ENCODE measurements at places on chromosomes 12 and 14.

GRCh38 chr12:107318806-107319532, 225.6 kb upstream of the CRY1 start:
- DNase-seq: peak; percentile 39

GRCh38 chr12:70520847-70521246, 116.4 kb downstream of the PTPRB start:
- DNase-seq: no peak

DNA sequence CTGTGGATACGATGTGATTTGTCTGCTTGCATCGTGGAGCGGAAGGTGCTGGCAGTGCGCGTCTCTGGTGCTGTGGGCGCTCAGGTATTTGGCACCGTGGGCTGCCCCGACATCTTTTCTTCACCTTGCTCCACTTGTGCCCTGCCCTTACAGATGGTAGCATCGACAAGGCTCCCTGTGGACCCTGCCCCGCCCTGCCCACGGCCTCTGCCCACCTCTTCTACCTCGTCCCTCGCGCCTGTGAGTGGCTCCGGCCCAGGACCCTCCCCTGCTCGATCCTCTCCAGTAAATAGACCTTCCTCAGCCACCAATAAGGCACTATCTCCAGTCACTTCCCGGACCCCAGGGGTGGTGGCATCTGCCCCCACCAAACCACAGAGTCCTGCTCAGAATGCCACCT, 36.6 kb downstream of the EP400 start:
- no peak for DNase-seq

- DNase-seq: no peak
Observed at GRCh38 chr12:100718187-100718586, 76.4 kb upstream of the ANO4 start.

DNA sequence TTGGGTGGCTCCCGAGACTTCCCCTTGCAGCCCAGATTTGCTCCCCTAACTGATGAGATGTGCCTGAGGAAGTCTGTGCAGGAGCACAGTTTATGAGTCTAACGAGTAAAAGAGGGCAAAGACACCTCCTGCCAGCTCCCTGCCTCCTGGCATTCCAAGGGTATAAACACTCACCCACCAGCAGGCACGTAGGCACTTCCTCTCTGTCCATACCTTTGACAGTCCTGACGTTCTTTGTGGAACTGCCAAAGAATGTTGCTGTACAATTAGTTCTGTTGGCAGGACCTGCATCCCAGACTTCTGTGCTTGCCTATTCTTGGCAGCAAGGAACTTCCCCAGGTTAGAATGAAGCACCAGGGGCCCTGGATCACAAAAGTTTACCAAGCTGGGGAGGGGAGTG, 889.3 kb downstream of the BCL11B start:
- DNase-seq: no peak

DNA sequence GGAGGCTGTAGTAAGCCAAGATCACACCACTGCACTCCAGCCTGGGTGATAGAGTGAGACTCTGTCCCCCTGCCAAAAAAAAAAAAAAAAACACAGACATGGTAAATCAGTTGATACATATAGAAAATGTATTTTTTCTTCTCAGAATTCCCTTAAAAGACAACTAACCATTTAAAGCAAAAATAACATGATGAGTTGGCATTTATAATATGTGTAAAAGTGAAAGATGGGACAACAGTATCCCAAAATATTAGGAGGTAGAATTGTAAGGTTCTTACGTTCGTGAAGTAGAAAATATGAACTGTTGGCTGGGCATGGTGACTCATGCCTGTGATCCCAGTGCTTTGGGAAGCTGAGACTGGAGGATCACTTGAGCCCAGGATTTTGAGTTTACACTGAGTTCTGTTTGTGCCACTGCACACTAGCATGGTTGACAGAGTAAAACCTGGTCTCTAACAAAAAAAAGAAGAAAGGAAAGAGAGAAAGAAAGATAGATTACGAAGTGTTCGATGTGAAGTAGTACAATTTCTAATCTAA, 296.7 kb downstream of the FBXL14 start:
- DNase-seq: no peak

DNA sequence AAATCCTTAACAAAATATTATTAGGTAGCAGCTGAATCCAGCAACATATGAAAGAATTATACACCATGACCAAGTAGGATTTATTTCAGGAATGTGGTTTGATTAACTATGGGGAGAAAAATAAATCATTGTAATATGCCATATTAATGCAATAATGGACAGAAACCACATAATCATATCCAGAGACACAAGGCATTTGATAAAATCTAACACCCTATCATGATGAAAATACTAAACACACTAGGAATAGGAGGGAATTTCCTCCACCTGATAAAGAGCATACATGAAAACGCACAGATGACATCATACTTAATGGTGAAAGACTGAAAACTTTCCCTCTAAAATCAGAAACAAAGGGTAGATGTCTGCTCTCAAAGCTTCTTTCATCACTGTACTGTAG, 238.9 kb downstream of the PHLDA1 start:
- DNase-seq: no peak

DNA sequence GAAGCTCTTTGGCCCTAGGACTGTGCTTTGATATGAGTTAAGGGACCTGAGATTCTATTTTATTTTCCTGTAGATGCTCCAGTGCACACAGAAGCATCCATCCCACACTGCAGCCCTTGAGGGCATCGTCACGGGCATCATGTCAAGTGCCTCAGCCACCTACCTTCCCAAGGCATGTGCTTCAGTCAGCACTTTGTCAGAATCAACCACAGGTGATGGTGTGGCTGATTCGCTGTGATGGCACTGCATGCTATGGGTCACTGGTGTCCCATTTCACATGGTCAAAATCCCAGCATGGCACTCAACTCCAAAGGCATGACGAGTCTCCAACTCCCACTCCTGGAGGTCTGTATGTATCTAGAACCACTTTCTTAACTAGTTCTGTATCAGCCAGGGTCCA, 100.8 kb downstream of the AACS start:
- DNase-seq: no peak

- no peak for DNase-seq
Observed at GRCh38 chr14:42710071-42710470, 1103.4 kb downstream of the LRFN5 start.

DNA sequence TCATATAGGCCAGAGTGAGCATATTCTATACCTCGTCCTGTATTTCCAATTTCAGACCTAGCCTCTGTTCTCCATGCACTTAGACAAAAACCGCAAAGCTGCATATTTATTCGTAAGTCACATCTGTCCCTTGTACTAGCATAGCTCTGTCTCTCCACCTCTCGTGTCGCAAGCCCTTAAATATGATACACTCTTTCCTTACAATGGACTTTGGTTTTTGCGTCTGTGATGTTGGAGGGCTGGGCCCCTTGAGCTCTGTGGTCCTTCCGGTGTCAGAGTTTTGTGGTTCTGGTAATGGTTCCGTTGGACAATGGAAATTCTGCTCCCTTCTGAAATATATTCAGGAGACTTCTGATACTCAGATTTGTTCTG, 11.3 kb downstream of the PRKCH start:
- DNase-seq: no peak

- DNase-seq: no peak
Observed at GRCh38 chr14:94292526-94292871, 569 bp downstream of the SERPINA10 start.

DNA sequence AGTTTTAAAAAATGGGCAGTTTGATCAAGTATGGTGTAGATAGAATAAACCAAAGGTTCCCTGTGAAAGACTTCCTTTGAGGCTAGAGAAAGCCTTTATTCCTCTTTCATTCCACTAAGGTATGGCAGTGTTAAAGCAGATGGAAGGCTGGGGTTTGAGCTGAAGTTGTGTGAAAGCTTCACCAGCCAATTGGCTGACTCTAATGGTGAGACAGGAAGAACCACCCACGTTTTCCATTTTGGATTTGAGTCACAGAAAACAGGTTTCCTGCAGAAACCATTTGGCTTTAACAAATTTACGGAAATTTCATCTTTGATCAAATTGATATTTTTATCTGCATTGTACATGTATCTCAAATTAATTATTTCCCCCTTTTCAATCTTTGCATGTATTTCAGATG, 455.0 kb downstream of the PCNX1 start:
- no peak for DNase-seq

- no peak for DNase-seq
Observed at GRCh38 chr14:91729756-91730155, 2.1 kb downstream of the CATSPERB start.

GRCh38 chr12:85784096-85784720, 52.0 kb downstream of the RASSF9 start:
- DNase-seq: no peak

DNA sequence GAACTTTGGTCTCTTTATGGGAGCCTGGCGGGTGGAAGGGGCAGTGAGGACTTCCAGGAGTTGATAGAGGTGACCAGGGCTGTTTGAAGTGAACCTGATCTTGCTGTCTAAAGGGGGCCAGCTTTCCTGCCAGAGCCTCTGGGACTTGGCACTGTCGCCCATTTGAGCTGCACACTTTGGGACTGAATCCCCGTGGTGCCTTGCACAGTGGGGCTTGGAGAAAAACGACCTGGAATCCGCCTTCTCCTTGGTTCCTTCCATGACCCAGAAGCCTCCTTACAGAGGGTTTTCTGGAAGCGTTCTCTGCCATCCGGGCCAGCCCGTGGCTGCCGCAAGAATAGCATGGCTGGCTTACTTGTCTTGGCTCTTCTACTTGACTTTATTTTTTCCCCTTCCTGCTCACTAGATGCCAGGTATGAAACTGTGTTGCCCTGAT, 2.0 kb downstream of the RFLNA start:
- DNase-seq: no peak

DNA sequence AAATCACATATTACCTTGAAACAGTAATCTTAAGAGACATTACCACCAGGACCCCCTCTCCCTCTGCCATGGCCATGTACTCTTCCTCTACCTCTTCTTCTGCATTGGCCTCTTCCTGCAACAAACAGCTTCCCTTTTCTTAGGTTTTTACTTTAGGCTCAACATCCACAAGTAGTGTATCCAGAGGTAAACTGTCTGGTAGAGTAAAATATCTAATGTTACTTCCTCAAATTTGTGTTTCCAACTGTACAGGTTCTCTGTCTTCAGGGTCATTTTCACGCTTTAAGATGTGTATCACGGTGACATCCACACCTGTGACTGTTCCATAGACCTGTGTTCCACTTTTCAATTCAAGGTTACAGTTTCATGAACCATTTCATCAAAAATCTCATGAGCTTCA, 13.4 kb downstream of the CDK17 start:
- no peak for DNase-seq

GRCh38 chr12:79597910-79598309, 92.9 kb downstream of the PAWR start:
- DNase-seq: no peak

- DNase-seq: no peak
Observed at GRCh38 chr12:82805812-82806497, 119.2 kb downstream of the TMTC2 start.

DNA sequence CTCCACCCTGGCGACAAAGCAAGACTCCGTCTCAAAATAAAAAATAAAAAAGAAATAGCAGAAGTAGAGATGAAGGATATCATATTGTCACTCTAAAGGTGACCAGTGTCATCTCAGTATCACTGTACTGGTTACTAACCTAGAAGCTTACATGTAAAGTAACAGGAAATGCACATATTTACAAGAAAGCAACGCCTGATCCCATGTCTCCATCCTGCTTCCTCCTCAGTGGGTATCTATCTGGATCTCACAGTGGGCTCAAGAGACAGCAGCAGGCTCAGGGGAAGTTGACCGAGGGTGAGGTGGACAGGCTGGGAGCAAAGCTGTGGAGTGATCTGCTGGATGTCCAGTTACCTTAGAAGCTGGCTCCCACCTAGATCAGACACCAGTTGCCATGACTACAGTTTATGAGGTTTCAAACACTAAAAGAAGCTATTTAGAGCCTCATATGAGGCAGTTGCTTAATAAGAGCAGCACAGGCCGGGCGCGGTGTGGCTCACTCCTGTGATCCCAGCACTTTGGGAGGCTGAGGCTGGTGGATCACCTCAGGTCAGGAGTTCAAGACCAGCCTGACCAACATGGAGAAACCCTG, 10.5 kb downstream of the MTRFR start:
- no peak for DNase-seq

DNA sequence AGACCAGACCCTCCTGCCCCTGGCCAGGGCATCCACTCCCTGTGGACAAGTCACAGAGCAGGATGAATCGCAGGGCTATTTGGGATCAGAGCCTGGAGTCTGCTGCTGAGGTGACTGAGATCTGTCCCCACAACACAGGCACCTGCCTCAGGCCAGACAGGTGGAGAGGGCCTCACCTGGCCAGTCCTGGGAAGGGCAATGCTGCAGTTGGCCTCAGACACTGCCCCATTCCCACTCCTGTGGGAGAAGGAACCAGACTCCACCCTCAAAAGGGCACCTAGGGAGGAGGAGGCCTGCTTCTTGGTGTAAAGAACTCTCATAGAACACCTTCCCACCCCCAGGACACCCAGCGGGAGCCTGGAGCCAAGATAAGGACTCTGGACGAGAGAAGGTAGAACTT, 48.3 kb upstream of the PLEKHG6 start:
- no peak for DNase-seq

- DNase-seq: no peak
Observed at GRCh38 chr12:75623631-75624154, 112.3 kb upstream of the KRR1 start.

GRCh38 chr12:31781894-31782540, 53.2 kb upstream of the AMN1 start:
- DNase-seq: no peak

DNA sequence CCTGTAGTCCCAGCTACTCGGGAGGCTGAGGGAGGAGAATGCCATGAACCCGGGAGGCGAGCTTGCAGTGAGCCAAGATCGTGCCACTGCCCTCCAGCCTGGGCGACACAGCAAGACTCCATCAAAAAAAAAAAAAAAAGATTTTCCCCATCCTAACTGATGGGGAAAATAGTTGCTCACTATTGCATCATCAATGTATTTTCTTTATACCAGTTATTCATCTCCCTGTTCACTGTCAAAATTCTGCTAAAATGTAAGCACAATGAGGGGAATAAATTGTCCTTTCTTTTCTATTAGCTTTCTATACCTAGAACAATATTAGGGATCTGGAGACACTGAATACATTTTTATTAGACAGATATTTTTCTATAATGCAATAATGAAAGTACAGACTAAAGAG, 561.3 kb downstream of the CCER1 start:
- DNase-seq: no peak

DNA sequence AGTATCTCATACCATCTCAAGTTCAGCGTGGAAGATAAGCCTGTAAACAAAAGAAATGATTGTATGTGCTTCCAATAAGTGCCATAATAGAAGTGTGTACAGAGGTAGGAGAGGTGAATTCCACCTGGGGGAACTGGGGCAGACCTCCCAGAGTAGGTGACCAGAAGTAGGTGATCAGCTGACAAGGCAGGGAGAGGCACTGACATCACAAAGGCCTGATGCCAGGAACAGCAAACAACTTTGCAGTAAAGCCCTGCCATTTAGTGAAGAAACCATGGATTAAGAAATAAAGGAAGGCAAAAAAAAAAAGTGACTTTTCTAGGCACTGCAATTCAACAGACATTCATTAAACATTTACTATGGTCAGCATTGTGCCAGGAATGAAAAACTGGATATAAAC, 31.1 kb downstream of the NR1H4 start:
- no peak for DNase-seq

DNA sequence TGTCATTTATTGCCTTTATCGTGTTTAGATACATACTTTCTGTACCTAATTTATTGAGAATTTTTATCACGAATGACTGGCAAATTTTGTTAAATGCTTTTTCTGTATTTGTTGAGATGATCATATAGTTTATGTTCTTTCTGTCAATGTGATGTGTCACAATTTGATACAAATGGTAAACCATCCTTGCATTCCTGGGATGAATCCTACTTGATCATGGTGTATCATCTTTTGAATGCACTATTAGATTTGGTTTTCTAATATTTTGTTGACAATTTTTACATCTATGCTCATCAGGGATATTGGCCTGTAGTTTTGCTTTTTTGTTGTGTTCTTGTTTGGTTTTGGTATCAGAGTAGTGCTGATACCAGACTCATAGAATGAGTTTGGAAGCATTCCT, 185.1 kb downstream of the NUBPL start:
- DNase-seq: no peak

All from left ventricle myocardium superior (tissue), 1 donor.